ENCODE measurements at places on chromosomes 4 and X.

GRCh38 chrX:18946157-18946556 is 37.8 kb downstream of the PHKA2 start:
- DNase-seq = no peak

- DNase-seq = no peak
Observed at GRCh38 chr4:76206222-76206942, 7.2 kb downstream of the SCARB2 start.

GRCh38 chrX:24204958-24205357 is 55.4 kb downstream of the ZFX start:
- DNase-seq = no peak

DNA sequence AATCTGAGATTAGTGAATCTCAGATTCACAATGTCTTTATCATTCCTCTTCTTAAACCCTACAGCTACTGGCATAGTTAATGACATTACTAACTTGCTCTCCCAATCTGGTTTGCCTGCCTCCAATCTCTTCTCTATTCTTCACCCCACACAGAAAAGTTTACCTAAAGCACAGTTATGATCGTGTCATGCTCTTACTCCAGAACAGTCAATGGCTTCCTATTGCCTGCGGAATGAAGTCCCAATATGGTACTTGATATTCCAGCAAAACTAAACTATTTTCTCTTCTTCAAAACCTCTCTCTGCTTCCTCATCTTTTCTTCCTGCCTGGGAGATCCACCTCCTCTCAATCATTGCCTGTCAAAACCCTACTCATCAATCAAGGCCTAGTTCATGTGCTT is 3.4 kb upstream of the PRPS1 start:
- DNase-seq = no peak

DNA sequence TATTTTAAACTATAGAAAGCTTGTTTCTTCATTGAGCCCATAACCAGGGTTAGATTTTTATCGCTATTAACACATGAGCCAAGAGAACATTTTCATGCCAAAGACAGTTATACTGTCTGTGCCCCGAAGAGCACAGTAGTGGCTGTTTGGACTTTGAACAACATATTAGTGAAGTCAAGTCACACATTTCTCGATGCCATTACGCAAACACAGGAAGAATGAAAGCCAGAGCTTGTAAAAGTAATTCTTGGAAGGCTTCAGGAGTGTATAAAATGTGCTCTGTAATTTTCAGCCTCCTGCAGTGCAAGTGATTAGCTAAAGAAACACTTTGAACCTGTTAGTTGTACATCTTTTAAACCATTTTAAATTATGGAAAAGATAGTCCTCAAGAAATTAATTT is 590.7 kb upstream of the PITX2 start:
- DNase-seq = no peak

DNA sequence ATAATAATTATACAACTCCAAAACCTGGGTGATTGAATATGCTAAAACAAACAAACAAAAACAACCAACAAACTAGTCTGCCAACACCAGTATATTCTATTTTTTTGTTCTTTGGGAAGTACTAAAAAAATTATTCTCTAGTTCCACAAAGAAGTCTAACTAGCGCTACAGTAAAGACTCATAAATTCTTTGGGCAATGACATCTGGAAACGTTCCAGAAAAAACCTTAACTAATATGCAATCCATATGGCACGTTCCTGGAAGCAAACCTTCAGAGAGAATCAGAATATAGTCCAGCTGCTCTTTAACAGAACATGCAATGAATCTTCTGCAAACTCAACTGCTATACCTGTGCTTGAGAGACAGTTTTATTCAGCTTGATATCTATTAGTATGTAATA is 500.1 kb downstream of the TRAM1L1 start:
- DNase-seq = no peak

- no peak for DNase-seq
Observed at GRCh38 chr4:53281438-53281837, 84.4 kb downstream of the SCFD2 start.

DNA sequence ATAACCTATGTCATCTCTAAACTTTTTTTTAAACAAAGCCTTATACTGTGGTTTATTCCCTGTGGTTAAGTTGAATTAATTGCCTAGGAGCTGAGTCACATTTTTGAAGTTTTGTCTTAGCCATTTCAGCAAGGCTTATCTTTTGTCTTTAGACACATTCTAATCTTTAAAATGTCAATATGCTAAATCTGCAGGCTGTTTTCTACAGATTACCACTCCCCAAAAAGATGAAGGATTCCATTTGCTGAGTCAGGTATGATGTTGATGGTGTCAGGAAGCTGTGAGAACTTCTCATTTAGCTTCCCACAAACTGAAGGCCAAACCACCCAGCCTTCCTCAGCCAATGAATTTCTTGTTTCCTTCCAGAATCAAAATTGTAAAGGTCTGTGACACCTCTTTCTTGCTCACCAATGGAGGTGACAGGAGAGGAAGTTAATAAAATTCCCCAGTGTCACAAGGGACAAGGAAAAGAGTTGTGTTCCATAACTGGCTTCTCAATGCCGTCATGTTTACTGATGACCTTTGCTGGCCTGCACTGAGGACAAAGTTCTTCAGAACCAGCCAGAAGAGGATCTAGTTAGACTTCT is 3.7 kb upstream of the CXCL6 start:
- DNase-seq = no peak

DNA sequence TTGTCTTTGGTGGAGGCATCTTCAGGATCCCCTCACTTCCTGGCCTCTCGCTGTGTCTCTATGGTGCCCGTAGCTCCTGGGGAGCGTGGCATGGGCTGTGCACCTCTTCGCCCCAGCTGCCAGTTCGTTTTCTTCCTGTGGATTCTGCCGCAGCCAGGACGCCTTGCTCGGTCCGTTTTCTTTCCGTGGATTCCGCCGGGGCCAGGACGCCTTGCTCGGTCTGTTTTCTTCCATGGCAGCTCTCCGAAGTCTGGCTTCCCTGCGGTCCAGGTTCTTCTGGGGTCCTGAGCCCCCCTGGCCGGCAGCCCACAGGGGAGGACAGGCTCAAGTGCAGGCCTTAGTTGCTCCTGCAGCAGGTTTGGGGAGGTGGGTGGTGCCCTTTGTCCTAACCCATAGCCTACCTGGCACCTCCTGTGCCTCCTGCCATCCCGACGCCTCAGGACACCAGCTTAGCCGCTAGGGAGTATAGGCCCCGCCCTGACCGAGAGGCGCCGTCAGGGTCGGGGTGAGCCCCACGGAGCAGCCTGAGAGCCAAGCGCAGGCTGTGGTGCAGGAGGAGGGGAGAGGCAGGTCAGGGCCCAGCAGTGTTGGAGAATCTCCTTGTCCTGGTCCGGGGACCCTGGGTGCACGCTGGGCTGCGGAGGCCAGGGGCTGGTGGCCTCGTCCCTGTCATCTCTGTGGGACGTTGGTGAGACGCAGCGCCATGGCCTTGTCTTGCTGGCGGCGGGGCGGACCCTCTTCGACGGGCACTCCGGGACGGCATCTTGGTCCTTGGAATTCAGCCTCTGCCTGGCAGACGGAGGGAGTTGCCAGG is 27.1 kb downstream of the UVSSA start:
- no peak for DNase-seq

DNA sequence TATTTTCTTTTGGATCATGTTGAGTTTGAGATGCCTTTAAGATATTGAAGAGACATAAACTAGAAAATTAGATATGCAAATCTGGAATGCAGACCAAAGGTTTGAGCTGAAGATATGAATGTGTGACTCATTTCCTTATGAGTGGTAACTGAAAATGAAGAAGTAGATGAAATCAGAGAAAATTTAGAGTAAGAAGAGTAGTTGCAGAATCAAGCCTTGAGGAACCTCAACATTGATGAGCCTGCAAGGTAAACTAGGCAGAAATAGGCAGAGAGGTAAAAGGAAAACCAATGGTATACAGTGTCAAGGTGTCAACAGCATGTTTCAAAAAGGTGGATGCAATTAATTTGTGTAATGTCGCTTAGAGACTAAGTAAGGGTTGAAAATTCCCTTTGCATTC is 142.8 kb downstream of the MOSPD2 start:
- DNase-seq = no peak

- DNase-seq = no peak
Observed at GRCh38 chr4:94395562-94395961, 52.9 kb upstream of the HPGDS start.

GRCh38 chr4:72446353-72447055 is 122.5 kb downstream of the ADAMTS3 start:
- DNase-seq = no peak

DNA sequence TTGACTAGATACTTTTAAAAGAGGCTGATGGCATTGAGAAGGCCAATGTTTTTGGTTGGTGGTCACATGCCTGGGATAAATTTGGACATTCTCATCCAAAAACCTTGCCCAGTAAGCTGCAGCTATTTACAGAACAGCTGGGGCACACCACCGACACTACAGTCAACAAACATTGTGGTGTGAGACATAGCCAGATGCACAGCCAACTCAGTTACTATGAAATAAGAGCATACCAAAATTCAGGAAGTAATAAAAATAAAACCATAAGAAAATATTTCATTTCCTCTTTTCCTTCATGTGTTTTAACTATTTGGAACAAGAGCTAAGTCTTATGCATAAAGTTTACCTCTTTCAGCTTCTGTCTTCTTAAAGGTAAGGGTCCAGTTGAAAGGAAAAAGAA is 8.8 kb downstream of the PPM1K start:
- DNase-seq = no peak

GRCh38 chrX:13029887-13030771 is 14.3 kb downstream of the FAM9C start:
- DNase-seq = no peak

DNA sequence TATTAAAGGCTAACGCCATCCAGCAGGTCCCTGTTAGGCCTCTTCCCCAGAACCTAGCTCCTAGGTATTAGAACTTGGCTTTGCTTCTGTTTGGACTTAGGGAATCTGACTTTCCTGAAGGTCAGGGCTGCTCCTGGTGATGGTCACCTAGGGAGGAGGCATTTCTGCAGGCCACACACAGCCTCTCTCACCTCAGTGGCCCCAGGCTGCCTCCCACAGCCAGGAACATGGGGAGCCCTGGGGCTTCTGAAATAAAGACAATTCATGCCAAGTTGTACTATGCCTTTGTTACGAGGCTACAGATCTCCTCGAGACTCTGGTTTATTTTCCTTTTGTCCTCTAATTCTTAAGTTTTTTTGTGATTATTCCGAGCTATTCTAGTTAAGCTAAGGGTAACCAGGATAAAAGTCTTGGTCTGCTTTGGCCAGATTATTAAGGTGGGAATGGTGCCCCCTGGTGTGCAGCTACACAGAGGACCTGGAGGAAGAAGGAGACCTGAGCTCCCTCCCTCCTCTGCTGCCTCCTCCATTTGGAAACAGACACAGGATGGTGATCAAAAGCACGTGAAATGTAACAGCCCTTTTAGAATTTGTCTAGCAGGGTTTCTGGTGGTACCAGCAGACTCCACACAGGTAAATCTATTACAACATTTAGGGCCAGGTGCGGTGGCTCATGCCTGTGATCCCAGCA is 131.0 kb downstream of the DCLK2 start:
- no peak for DNase-seq

DNA sequence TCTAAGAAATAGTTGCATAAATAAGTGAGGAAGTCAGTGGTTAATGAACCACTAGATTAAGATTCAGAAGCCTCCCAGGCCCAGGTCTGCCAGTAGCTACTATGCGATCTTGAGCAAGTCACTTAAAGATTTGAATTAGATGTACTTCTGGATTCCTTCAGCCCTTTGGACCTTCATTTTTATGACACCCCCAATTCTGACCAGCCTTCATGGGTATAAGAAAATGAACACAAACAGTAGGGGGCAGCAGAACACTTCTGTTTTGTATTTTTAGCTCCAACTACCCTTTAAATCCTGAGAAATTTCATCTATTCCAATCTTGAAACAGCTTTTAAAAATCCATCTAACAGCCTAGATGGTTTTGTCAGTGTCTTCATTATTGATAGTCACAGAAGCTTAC is 19.0 kb downstream of the TMEM47 start:
- no peak for DNase-seq

GRCh38 chr4:100881283-100881682 is 363.5 kb upstream of the EMCN start:
- no peak for DNase-seq

GRCh38 chrX:56099271-56099670 is 132.9 kb upstream of the KLF8 start:
- DNase-seq = no peak

DNA sequence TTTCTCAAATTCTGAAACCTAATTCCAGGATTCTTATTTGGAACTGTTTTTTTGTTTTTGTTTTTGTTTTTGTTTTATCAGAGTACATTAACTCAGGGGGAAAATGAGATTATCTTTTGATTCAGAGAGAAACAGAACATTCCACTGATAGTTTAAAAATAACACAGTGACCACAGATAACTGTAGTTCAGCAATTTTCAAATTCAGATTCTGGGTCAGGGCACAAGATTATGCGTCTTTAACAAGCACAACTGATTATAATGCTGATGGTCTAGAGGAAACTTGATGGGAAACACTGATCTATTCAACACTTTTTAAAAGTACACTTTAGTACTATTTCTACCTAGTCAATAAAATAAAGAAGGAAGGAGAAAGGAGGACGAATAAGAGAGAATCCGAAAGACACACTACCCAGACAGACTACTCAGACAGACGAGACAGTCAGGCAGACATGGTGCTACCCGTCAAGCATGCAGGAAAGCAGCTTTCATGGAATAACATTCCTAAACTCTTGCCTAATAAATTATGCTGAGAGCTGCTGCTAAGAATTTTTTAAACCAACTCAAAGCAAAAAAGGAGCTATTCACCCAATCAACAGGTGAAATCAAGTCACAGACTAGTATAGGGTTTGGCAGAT is 59.0 kb downstream of the APBB2 start:
- no peak for DNase-seq

GRCh38 chrX:109954333-109954732 is 48.6 kb upstream of the TMEM164 start:
- no peak for DNase-seq

DNA sequence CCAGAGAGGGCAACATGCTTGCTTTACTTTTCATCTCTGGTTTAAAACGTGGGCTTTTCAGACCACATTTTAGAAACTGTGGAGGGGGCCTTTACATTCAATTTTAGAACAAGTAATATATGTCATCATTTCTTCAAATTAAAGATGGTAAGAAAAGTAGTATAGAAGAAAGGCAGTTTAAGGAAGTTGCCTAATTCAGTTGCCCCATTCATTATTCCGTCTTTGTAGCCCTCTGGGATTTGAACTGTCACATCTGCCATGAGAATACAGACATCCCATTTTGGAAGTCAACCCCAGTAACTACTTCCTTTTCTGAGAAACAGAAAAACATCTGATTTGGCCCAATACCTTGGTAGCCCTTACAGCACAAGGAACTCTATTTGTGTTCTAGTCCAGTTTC is 61.2 kb downstream of the PASD1 start:
- DNase-seq = no peak
